Ascending aorta (tissue), 2 donors: ENCODE measurements at places on chromosomes 16 and 17. TPM values are rescaled to one million over a fixed set of nuclear protein-coding genes. Genes with fewer than 3 reads are reported as not detected.

DNA sequence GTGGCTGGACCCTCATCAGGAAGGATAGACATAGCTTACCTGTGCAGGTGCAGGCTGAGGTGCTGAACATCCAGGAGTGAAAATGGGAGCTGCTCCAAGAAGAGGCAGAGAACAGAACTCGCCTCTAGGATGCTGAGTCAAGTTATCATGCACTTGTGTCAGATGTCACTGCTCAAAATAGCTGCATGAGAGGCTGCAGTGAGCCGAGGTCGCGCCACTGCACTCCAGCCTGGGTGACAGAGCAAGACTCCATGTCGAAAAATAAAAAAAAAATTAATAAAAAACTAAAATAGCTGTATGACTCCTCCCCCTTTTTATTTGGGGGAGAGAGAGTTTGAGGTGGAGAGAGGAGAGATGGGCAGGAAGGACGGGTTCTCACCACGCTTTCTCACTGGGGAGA lies 148.8 kb downstream of the FOXL1 start:
- no peaks in the 10 kb centered on the region for H3K4me1 ChIP-seq
- H3K27me3 ChIP-seq = no peaks in the 10 kb centered on the region
- H3K36me3 ChIP-seq = no peaks in the 10 kb centered on the region
- no peak overlapping the region for H3K27ac ChIP-seq
- no peak for DNase-seq

- H3K27ac ChIP-seq = no peak overlapping the region
- peaks cover 68% of the 10 kb centered on the region for H3K36me3 ChIP-seq
- H3K27me3 ChIP-seq = no peaks in the 10 kb centered on the region
- H3K4me3 ChIP-seq = no peak overlapping the region
- no peak for DNase-seq
Observed at GRCh38 chr16:8915722-8916301, 33.7 kb downstream of the LITAFD start.

The NACA2 gene
- not detected for total RNA-seq

The GRIN2A gene
- total RNA-seq = 7.8 TPM

- no peak for DNase-seq
- H3K36me3 ChIP-seq = no peaks in the 10 kb centered on the region
- no peak overlapping the region for H3K4me3 ChIP-seq
- H3K27me3 ChIP-seq = no peaks in the 10 kb centered on the region
Observed at GRCh38 chr16:7372095-7372494, 39.5 kb downstream of the RBFOX1 start.

DNA sequence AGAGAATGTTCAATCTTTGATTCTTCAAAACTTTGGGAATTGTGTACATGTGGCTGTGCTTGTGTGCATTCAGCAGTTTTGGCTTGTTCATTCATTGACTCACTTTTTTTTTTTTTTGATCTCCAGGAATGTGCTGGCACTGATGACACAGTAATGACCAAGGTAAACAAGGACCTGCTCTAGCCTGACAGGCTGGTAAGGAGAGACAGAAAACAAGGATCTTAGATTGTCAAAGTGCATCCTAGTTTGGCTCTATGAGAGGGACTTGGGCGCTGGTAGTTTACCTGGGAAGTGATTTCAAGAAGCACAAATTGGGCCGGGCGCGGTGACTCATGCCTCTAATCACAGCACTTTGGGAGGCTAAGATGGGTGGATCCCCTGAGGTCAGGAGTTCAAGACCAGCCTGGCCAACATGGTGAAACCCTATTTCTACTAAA lies 233.1 kb upstream of the WSCD1 start:
- H3K36me3 ChIP-seq = no peaks in the 10 kb centered on the region
- H3K27me3 ChIP-seq = no peaks in the 10 kb centered on the region
- no peak overlapping the region for H3K4me3 ChIP-seq
- DNase-seq = no peak
- no peaks in the 10 kb centered on the region for H3K4me1 ChIP-seq

The ABAT gene
- 1.8 TPM for total RNA-seq

- no peak within 1 kb of the TSS for H3K27ac ChIP-seq
- H3K27me3 ChIP-seq = no peaks in the 10 kb centered on the region
- H3K4me3 ChIP-seq = peak within 1 kb of the TSS; percentile 62
- H3K4me1 ChIP-seq = no peaks in the 10 kb centered on the region
- H3K36me3 ChIP-seq = no peaks in the 10 kb centered on the region
- DNase-seq = no peak
Observed at GRCh38 chr16:21277927-21278706, at the start of gene CRYM. Gene CRYM (minus strand): TSS chr16:21278290. CDS start chr16:21278251, 39 bp downstream.

DNA sequence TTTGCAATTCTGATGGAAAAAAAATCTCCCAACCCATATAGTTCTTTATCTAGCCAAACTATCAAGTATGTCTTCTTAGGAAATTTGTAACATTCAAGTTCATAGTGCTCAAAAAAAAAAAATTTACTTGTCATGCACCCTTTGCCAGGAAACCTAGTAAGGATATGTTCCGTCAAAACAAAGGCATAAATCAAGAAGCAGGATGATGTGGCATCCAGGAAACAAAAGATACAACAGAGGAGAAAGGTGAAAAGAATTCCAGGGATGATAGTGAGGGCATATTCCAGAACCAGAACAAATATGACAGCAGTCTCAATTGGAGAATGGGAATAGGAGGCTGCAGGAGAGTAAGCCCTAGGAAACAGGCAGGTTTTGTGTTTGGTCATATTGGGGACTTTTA lies 104.6 kb downstream of the SPAG9 start:
- no peaks in the 10 kb centered on the region for H3K4me1 ChIP-seq
- H3K27me3 ChIP-seq = no peaks in the 10 kb centered on the region
- peaks cover 58% of the 10 kb centered on the region for H3K36me3 ChIP-seq

DNA sequence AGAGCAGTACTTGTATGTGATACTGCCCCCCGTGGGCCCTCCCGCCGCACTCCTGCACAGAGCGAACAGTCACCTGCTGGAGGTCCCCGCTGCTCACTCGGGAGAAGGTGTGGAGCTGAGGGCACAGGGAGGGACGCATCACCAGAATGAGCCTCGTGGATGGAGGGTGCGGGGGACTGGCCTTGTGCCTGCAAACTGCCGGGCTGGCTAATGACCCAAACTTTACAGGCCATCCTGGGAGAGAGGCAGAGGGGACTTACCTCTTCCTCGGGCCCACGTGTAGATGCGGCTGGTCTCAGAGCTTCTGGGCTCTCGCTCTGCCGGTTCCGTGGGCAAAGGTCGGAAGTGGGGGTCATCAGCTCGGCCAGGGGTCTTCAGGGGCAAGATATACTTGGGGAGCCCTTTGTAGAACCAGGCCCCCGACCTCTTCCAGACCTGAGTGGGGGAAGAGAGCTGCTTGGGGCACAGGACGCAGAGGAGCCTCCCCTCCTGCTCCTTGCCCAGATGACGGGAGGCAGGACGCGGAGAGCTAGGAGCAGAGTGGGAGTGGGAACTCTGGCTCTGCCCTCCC lies 65.5 kb upstream of the DOC2B start:
- H3K4me3 ChIP-seq = no peak overlapping the region
- H3K27me3 ChIP-seq = no peaks in the 10 kb centered on the region
- H3K36me3 ChIP-seq = no peaks in the 10 kb centered on the region
- H3K27ac ChIP-seq = no peak overlapping the region
- DNase-seq = no peak

GRCh38 chr17:2691965-2692780 lies 19.4 kb downstream of the CLUH start:
- peak; percentile 8 for DNase-seq
- H3K27me3 ChIP-seq = no peaks in the 10 kb centered on the region
- H3K27ac ChIP-seq = no peak overlapping the region
- no peak overlapping the region for H3K4me3 ChIP-seq

DNA sequence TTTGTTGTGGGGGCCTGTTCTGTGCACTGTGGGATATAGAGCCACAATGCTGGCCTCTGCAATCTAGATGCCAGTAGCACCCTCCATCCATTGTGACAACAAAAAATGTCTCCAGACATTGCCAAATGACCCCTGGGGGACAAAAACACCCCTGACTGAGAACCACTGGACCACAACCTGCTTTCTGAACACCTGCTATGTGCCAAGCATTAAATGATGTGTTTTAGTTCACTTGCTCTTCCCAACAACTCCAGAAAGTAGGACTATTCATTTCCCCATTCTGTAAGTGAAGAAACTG lies 367.0 kb upstream of the ERCC4 start:
- no peaks in the 10 kb centered on the region for H3K4me1 ChIP-seq
- H3K36me3 ChIP-seq = no peaks in the 10 kb centered on the region
- H3K4me3 ChIP-seq = no peak overlapping the region
- DNase-seq = no peak
- no peak overlapping the region for H3K27ac ChIP-seq

- no peaks in the 10 kb centered on the region for H3K4me1 ChIP-seq
- H3K27ac ChIP-seq = no peak overlapping the region
- no peak for DNase-seq
- no peaks in the 10 kb centered on the region for H3K36me3 ChIP-seq
Observed at GRCh38 chr17:79559111-79559887, 51.6 kb downstream of the RBFOX3 start.

DNA sequence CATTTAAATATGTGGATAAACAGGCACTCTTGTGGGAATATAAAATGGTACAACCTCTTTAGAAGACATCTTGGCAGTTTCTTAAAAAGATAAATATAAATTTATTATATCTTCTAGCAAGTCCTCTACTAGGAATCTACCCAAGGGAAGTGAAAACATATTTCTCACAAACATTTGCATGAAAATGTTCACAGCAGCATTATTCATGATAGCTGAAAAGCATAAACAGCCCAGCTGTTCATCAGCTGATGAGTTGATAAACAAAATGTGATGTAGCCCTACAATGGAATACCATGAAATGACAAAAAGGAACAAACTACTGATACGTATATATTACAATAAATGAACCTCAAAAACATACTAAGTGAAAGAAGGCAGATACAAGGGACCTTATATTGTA lies 12.0 kb downstream of the DGKE start:
- H3K27ac ChIP-seq = no peak overlapping the region
- peaks cover 3% of the 10 kb centered on the region for H3K4me1 ChIP-seq
- H3K27me3 ChIP-seq = no peaks in the 10 kb centered on the region
- no peak overlapping the region for H3K4me3 ChIP-seq
- no peak for DNase-seq

- no peak overlapping the region for H3K4me3 ChIP-seq
- H3K36me3 ChIP-seq = no peaks in the 10 kb centered on the region
- DNase-seq = no peak
- no peaks in the 10 kb centered on the region for H3K27me3 ChIP-seq
- H3K4me1 ChIP-seq = peaks cover 4% of the 10 kb centered on the region
Observed at GRCh38 chr17:82416771-82417170, 1.4 kb upstream of the HEXD start.

GRCh38 chr16:57058291-57058861 lies 34.0 kb upstream of the CPNE2 start:
- H3K27ac ChIP-seq = no peak overlapping the region
- no peak overlapping the region for H3K4me3 ChIP-seq
- H3K27me3 ChIP-seq = no peaks in the 10 kb centered on the region
- H3K36me3 ChIP-seq = peaks cover 3% of the 10 kb centered on the region
- no peak for DNase-seq
- peaks cover 9% of the 10 kb centered on the region for H3K4me1 ChIP-seq
